ENCODE measurements at places on chromosomes 5 and 9. TPM values are rescaled to one million over a fixed set of nuclear protein-coding genes. Genes with fewer than 3 reads are reported as not detected.

Gene MSMP
- 0.19 TPM for polyA plus RNA-seq

Gene SLC36A2
- 1.2 TPM for polyA plus RNA-seq

Gene FRMPD1
- polyA plus RNA-seq = 0.22 TPM

Gene SPATA6L
- polyA plus RNA-seq = 0.36 TPM

Gene FCN1
- 2.1 TPM for polyA plus RNA-seq

Gene NIM1K
- 0.07 TPM for polyA plus RNA-seq

Gene ZFYVE16
- polyA plus RNA-seq = 8.3 TPM

Gene TCF7
- 1.0 TPM for polyA plus RNA-seq

Gene PRKACG
- not detected for polyA plus RNA-seq

- DNase-seq = no peak
These were observed 456.6 kb downstream of the ARHGEF28 start for GRCh38 chr5:74082512-74083055.

DNA sequence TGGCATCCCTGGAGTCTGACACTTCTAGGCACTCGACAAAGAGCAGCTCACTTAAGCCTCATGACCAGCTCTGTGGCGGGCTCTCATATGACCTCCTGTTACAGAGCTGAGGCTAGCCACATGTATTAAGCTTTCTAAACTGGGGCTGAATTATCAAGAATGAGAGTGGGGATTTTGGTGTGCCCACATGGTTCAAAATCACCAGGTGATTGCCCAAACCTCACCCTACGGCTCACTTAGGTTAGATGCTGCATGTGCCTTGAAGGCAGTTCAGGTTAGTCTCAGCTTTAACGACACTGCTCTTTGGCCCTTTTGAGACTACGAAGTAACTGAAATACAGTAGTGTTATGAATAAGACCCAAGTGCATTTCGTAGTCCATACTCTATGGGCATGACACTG is 39.4 kb upstream of the SMIM32 start:
- DNase-seq = no peak

GRCh38 chr5:107306002-107306401 is 364.7 kb downstream of the EFNA5 start:
- DNase-seq = no peak

GRCh38 chr5:14277385-14278320 is 134.5 kb downstream of the TRIO start:
- no peak for DNase-seq

DNA sequence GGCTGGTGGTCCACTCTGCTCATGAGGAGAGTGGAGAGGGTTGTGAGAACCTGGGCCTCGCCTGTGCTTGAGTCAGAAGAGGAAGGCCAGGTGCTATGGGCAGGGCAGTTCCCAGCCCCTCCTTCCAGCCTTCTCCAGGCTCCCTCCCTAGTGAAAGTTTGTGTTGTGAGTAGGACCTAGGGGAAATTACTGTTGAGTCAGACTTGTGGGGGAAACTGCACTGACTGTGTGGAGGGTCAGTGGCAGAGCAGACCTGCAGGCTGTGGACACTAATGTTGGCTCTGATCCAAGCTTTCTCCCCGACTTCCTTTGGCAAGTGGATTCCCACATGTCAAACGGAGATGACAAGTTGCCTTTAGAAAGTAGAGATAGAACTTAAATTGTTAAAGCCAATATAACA is 102.6 kb downstream of the ARHGAP26 start:
- DNase-seq = no peak

DNA sequence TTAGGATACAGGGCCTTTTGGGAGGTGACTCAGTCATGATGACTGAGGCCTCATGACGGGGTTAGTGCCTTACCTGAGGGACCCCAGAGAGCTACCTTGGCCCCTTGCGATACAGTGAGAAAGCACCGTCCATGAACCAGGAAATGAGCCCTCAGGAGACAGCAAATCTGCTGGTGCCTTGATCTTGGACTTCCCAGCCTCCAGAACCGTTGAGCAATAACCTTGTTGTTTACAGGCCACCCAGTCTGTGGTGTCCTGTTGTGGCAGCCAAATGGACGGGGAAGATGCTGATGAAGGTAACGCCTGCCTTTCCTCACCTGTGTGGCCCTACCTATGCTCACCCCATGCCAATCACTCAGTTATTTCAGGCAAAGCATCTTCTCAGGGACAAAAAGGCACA is 5.6 kb upstream of the GFPT2 start:
- no peak for DNase-seq

GRCh38 chr5:530001-530955 is 6.0 kb upstream of the SLC9A3 start:
- no peak for DNase-seq

DNA sequence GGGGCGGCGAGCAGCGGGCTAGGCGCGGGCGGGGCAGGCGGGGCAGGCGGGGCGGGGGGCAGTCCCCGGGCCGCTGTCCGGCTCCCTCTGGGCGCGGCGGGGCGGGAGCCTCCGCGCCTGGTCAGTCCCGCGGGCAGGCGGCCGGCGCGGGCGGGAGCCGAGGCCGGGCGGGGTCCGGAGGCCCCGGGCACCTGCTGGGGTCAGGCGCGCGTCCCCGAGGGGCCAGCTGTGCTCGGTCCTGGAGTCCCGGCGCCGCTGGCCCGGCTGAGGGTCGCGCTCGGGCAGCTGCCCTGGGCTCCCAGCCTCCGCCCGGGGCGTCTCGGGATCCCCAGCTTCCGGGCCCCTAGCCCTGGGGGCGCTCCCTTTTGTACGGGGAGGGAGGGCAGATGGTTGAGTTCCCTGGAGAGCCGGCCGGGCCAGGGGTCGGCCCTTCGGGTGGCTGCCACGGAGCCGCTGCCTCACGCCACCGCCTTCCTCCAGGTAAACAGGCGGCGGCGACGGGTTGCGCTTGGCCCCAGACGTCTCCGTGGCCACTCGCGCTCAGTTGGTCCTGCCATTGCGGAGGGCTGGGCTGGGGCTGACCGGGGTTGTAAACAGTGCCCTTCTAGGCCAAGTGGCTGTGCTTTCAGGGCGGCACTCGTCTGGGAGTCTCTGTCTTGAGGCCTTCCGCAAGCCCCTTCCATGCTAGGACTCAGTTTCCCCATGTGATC is 473 bp downstream of the ZBTB34 start:
- peak; percentile 17 for DNase-seq

- no peak for DNase-seq
These were observed 9.4 kb upstream of the GALNT10 start for GRCh38 chr5:154181161-154181560.

DNA sequence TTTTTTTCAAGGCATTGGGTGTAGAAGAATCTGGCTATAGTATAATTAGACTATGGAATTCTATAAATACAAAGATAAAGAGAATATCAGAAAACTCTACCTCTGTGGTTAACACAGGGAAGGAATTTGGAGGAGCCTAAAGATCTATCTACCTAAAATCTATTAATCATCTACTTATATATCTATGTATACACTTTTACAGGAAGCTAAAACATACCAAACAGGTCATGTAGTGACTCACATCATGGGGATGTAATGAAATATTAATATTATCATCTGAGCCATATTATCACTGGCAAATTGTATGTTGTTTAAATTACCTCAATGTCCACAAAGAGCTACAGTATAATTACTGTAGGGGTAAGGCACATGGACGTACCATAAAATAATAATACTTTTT is 1748.2 kb downstream of the EFNA5 start:
- DNase-seq = no peak

DNA sequence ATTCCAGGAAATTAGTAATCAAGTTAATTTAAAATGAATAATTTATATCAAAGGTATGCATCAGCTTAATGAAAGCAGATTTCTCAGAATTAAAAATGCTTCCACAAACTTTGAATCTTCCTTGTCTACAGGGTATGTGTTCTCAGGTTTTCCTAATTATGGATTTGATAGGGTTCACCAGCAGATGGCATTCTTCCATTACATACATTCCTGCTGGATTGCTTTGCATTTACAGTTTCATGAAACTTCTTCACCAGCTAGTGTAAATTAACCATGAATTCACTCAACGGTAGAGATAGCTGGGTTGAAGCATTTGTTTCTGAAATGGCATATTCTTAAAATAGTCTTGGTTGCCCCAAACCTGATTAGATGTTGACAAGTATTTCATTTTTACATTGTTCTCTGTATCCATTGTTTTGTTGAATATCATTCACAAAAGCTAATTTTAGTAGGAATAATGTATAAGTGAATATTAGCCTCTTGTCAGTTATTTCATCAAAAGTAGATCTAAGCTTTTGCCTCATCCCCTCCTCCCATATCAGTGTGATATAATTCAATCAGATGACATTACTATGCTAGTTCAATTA is 68.7 kb upstream of the WDR41 start:
- DNase-seq = no peak
